ENCODE measurements at places on chromosomes 4 and X.

DNA sequence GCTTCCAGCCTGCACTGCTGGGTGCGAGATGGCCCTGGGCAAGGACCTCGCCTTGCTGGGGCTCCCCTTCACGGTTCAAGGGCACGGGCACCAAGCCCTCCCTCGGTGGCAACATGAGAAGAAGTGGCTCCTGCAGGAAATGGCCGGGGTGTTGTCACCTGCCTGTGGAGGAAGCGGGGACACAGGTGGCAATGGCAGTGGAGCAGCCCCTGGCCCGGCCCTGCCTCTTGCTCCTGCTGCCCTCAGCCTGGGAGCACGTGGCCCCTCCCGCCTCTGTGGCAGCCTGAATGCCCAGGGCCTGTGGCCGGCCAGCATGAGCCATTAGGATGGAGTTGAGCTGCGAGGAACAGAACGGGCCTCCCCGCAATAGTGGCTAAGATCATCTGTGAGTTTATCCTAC, 16.8 kb downstream of the ABCD1 start:
- no peak for DNase-seq

GRCh38 chr4:183790661-183791060, 114.4 kb upstream of the STOX2 start:
- no peak for DNase-seq

GRCh38 chrX:153776611-153777045, 4.2 kb upstream of the SRPK3 start:
- DNase-seq = no peak

DNA sequence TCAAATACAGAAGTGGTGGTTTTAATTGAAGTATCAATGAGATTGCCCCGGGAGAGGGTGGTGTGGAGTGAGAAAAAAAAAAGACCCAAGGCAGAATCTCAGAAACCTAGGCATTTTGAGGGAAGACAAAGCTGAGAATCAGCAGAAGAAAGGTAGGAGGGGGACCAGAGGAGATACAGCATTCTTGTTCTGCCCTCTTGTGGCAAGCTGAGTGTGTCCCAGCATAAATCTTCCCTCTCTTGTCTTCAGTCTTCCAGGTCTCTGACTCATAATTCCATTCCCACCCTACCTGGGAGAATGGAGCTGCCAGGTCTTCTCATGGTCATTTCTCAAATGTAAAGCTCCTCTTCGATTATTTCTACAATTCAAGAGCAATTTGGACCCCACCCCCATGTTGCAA, 32.7 kb upstream of the MAGED1 start:
- no peak for DNase-seq

DNA sequence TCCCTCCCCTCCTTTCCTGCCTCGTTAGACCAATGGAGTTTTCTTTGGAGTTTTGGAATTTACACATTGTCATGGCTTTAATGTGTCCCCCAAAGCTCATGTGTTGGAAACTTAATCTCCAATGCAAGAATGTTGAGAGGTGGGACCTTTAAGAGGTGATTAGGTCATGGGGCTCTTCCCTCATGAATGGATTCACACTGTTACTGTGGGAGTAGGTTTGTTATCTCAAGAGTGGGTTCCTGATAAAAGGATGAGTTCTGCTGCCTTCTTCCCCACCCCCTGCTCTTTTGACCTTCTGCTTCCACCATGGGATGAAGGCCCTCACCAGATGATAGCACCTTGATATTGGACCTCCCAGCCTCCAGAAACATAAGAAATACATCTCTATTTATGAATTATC, 16.8 kb downstream of the MORF4L2 start:
- no peak for DNase-seq

- no peak for DNase-seq
These were observed 504.5 kb upstream of the GALNTL6 start for GRCh38 chr4:171308661-171309060.

GRCh38 chr4:106587558-106587957, 219.0 kb upstream of the GIMD1 start:
- DNase-seq = no peak

- no peak for DNase-seq
These were observed 7.7 kb upstream of the RAP1GDS1 start for GRCh38 chr4:98253499-98253898.

DNA sequence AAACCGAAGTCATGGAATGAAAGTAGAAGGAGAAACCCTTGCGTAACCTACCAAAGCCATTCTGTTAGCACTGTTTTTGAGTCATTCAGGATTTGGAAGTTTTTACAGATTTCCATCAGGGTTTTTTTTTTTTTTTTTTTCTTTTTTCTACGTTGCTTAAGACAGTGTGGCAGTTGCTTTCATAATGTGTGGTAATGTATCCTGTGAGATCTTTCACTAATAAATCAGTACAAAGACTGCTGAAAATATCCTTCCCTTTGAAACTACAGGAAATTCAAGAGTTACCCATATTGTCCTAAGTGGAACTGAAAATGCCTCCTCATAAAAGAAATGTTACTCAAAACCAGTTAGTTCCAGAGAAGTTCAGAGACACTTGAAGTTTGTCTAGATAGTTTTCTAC, 137.8 kb downstream of the RAPGEF2 start:
- no peak for DNase-seq

- no peak for DNase-seq
These were observed 481.6 kb downstream of the PABPC4L start for GRCh38 chr4:133720001-133720400.

- no peak for DNase-seq
These were observed 37.6 kb downstream of the C4orf50 start for GRCh38 chr4:5980436-5981155.

DNA sequence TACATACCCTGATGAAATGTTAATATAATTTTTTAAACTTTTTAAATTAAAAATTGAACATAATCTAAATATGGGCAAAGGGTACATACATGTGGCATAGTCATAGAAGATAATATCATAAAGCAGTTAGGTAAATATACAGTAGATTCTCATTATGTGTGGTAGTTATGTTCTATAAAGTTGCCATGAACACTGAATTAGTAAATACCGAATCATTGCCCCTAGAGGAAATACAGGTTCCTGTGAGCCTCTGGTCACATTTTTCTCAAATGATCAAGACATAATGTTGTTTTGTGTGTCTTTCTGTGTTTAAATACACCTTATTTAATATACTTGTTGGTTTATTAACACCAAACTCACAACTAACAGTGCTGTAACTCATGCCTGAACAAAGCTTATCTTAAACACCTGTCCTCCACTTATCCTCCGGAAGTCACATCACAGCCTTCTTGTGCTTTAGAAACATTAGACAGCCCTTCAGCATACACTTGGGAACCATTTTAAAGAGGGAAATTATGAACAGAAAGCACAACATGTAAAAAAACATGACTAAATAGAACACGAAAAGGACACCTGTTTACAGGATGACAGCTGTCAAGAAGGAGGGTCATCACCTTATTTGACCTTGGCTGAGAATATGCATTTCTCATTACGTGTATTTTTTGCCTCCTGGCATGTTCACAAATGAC, 169.4 kb upstream of the NAP1L5 start:
- no peak for DNase-seq

DNA sequence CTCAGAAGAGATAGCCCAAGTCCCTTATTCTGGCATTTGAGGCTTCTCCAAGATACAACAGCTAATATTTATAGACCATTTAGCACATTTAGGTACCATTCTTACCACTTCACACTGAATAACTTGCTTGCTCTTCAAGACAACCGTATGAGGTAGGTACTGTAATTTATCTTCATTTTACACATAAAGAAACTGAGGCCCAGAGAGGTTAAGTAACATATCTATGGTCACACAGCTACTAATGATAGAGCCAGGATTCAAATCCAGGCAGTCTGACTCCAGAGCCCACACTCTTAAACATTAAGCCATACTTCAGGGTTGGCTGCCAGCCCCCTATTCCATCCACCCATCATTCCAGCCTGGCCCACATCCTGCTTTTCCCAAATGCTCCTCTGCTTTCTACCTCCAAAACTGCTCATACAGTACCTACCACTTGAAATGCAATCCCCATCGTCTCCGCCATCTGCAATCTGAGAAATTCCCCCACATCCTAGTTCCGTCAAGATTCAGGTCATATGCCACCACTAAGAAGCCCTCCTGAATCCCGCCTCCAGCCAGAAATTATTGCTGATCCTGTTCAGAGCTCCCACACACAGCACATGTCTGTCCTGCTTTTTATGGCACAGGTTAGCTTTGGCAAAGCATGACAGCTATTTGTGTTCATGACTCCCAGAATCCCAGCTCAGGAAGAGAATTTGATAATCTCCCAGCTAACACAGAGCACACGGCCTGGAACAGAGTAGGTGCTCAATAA, 23.5 kb downstream of the IQSEC2 start:
- no peak for DNase-seq

DNA sequence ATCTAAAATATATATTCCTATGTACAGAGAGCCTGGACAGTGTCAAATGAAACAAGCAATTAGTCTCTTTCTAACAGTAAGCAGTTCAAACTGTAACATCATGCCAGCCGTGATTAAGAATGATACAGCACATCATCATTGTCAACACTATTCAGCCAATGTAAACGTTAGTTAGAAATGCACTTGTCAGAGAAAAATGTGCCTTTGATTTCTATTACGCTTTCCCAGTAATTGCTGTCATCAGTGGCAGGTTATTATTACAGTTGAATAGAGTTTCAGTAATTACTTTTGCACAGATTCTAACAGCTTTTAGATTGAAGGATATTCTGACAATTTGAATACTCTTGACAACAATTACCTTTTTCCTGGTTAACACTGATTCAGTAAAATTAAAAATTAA, 1007.1 kb downstream of the SH3BGRL start:
- DNase-seq = no peak

DNA sequence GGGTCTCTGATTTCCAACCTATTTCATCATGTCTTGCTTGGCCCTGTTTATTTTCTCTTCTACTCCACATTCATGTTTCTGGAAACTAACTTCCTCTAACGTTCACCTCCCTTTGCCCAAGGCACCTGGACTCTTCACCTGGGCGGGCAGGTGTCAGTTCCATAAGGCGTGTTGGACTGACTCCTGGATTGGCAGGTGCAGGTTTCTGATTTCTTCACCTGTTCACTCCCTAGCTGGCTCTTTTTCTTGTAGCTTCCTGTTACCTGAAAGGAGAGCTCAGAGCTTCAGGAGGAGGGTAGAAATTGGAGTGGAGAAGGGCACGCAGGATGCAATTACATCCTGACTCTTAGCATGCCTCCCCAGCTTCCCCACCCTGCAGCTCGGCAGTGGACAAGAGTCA, 350.8 kb upstream of the KLF3 start:
- no peak for DNase-seq

GRCh38 chr4:20418861-20419451, 167.3 kb downstream of the SLIT2 start:
- no peak for DNase-seq

GRCh38 chrX:11269006-11269405, 24.2 kb upstream of the AMELX start:
- no peak for DNase-seq

- DNase-seq = no peak
These were observed 38.7 kb downstream of the SLC4A4 start for GRCh38 chr4:71377561-71377960.

DNA sequence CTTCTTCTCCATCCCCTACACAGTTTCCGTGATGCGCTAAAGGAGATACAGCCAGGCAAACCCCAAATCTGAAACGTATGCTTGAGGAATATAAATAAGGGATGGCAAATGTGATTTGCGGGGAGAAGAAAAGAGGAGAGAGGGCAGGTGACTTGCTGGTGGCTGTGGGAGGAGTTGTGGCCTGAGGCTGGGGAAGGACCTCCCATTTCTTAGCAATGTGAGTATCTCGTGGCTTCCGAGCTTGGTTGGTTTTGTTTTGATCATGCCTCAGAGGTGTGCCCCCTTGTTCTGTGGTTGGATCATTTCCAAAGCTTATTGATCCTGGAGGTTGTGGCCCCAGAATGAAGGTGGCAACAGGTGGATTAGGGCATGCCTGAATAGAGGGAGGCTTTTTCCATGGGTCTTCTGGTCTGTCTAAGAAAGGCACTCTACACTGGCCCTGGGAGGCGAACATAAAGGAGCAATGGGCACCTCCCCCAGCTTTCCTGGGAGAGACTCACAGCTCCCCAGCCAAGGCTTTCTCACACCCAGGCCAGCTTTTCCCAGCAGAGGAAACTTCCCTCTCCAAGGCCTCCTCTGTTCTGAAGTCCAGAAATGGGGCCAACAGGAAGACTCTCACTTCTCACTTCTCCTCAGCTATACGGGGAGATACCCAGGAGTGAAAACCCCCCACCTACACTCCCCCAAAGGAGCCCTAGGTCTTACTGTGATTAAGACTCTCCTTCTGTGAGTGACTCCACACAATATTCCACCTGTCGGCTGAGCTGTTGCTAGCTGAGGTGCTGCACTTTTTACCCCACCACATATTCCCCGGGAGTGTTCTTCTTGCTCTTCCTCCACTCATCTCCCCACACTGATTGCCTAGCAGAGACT, 40.0 kb downstream of the C4orf51 start:
- peak; percentile 56 for DNase-seq

DNA sequence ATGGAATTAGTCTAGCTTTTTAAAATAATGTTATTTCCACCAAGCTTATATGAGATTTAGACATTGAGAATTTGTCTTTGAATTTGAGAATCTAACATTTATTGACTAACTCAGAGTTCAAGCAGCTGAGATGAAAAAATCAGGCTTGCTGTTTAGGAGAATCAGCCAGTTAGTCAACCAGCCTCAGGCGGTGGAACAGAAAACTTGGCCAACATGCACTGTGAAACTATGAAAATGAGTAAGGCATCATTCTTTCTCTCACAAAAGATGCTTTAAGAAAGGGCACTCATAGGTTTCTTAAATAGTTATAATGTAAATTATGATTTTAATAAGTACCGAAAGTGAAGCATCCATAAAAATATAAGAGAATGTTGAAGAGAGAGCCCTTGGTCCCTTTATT, 84.2 kb downstream of the NFKB1 start:
- no peak for DNase-seq

GRCh38 chrX:77945910-77946545, 23.4 kb downstream of the PGAM4 start:
- DNase-seq = no peak

- no peak for DNase-seq
These were observed 348.1 kb downstream of the RAPGEF2 start for GRCh38 chr4:159451006-159451405.

DNA sequence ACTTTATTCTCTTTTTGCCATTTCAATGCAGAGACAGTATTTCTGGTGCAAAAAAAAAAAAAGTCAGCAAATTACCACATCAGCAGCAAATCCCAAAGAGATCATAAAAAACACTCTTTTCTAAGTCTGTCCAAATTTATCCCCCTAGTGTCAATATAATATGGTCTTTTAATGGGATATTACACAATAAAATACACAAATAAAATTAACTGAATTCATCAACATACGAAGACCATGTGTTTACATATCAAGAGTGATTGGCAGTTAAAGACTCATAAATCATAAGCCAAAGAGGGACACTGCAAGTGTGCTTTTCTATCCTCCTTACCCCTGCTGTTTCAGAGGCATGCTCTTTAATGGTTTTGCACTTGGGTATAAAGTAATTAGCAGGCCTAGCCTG, 340.2 kb upstream of the DKK2 start:
- no peak for DNase-seq

DNA sequence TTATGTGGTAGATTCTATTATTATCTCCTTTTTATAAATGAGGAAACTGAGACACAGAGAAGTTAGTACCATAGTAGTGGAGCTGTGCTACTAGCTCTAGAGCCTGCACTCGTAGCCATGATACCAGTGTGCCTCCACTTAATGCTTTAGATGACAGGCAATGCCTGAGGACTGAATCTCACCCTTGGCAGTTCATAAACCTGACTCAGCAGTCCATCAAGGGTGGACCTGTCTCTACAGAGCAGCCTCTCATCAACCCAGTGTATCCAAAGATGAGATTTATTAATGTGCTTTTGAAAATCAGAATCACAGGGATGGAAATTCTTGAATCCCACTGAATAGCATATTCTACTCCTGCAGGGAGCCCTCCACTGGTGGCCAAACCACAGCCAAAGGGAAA, 483.2 kb upstream of the DIPK2B start:
- DNase-seq = no peak

Measured in stimulated activated naive CD8-positive, alpha-beta T cell treated with anti-CD3 and anti-CD28 coated beads, Interleukin-15, Interleukin-2, amounts not matched to agents 100 U/mL and 50 U/mL, for 24 hours (primary cell).